ENCODE measurements at places on chromosomes 12 and 14.

DNA sequence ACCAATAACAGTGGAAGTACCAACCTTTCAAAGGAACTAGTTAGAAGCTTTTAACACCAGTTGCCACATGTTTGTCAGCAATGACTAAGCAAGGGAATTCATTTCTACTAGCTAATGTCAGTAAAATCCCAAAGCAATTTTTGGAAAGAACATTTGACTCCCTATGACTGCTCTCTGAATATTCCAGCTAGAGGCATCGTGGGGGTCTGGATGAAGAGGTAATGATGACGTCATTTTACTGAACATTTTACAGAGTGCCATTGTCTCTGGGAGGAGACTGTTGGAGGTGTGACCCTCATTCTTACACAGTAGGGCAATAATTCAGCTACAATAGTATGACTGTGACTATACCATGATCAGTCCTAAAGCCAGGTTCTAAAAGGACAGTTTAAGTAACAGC lies 204.8 kb downstream of the ITPR2 start:
- DNase-seq: no peak

- DNase-seq: no peak
These were observed 143.9 kb downstream of the SYNE2 start for GRCh38 chr14:63996625-63997220.

DNA sequence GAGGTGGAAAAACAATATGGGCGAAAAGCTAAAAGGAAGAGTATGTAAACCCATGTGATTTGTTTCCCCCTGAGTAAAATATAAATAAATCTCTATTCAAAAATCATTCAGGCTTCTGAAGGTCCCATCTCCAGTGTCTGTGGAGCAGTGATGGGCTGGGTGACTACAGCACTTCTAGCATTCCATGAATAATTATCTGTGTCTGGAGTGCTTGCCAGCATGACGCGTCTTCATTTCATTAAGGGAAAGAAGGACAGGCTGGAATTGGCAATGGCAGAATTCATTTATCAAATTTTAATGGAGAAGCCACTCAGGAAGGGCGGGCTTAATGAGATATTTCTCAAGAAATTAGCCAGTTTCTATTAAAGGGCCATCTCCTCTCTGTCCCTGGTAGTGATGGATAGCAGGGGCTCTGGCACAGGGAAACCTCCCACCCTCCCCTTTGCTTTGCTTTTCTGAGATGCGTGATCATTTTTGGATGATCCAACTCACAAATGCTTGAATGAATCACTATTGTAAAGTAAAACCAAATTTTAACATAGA lies 916.3 kb upstream of the SEL1L start:
- no peak for DNase-seq

DNA sequence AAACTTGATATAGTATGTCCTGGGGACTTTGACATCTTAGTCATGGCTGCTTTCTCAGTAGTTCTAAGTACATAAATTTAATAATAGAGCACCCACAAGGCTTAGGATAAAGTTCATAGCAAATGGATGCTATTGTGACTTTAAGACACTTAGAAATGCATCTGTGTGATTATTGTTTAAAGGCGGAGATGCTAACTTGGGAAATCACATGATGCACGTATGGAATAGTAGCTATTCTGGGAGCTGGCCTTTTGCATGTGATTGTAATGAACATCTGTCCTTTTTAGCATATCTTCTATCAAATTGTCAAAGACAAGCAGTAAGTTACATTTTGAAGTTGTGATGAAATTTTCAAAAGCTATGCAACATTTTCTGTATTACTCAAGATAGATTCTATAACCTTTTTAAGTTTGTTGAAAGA lies 46.7 kb upstream of the ATP2A2 start:
- no peak for DNase-seq

DNA sequence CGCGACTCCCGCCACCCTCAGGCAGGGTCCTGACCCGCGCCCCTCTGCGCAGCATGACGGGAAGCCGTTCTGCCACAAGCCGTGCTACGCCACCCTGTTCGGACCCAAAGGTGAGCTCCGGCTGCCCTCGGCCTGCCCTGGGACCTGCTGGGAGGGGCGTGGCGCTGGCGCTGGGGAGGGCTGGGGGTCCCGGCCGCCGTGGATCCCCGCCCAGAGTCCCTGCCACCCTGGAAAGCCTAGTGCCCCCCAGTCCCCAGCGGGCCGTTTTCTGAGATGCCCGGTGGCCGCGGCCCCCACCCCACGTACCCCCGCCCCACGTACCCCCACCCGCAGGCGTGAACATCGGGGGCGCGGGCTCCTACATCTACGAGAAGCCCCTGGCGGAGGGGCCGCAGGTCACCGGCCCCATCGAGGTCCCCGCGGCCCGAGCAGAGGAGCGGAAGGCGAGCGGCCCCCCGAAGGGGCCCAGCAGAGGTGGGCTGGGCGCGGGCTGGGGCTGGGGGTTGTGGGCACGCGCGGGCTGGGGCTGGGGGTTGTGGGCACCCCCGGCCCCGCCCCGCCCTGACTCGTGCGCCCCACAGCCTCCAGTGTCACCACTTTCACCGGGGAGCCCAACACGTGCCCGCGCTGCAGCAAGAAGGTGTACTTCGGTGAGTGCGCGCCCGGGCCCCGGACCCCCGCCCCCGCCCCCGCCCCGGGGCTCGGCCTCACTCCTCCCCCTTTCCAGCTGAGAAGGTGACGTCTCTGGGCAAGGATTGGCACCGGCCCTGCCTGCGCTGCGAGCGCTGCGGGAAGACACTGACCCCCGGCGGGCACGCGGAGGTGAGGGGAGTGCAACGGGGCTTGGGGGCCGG lies 4.0 kb downstream of the CRIP2 start:
- no peak for DNase-seq

GRCh38 chr12:26188127-26188526 lies 7.2 kb upstream of the SSPN start:
- no peak for DNase-seq

DNA sequence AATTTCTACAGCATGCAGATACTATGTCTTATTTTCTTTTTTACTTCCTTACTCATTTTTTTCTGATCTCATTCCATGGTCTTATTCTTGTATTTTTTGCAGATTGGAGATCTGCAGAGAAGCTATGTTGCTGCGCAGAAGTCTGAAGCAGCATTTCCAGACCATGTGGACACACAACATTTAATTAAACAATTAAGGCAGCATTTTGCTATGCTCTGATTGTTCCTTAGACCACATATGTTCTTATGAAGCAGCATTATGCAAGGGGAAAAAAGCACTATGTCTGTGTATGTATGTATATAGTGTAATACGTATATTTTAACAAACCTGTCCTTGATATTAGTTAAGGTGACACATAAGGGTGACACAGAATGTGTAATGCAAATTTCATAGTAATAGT lies 52.7 kb downstream of the TTC8 start:
- DNase-seq: no peak

GRCh38 chr12:47820631-47821345 lies 1.1 kb upstream of the HDAC7 start:
- no peak for DNase-seq

- DNase-seq: no peak
These were observed 16.5 kb downstream of the JAG2 start for GRCh38 chr14:105151838-105152793.

GRCh38 chr14:24279301-24280186 lies 8.1 kb upstream of the RABGGTA start:
- peak; percentile 51 for DNase-seq

GRCh38 chr12:25755136-25755970 lies 202.3 kb upstream of the LMNTD1 start:
- no peak for DNase-seq

GRCh38 chr14:49303946-49304516 lies 282.1 kb downstream of the RPS29 start:
- peak; percentile 2 for DNase-seq

DNA sequence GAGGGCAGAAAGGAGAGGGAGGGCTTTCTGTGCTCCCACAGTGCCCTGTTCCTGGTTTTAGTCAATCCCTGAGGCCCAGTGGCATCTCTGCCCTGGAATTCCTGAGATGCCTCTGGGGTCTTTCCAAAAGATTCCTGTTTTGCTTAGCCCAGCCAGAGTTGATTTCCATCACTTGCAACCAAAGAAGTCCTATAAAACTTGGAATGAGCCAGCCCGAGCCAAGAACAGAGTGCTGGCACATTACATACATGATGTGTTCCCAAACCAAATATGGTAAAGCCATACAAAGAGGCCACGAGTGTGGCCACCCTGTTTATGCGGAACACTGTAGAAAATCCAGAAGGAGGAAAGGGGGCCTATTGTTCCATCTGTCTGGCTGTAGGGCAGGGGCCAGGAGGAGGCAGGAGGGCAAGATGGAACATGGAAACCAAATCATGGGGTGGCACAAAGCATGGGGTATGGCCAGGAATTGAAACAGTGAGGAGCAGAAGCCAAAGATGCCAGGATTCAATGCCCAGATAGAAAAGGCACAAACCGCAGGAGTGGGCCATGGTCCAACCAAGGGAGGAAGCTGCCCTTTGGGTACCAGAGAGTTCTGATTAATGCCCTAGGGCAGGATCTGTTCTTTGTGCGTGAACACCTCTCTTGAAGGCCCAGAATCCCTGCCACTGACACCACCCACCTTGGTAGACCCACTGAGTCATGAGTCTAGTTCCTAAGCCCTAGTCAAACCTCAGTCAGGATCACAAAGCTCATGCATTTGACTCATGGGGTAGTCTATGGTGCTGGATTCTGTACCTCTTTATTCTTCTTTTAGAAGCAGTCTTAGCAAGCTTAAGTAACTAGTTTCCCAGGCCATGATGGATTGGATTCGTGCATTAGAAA lies 75.2 kb downstream of the LRRC74A start:
- DNase-seq: no peak

- no peak for DNase-seq
These were observed 58.3 kb downstream of the PELI2 start for GRCh38 chr14:56176530-56176929.

GRCh38 chr12:57621497-57622292 lies 10.5 kb downstream of the ARHGEF25 start:
- DNase-seq: peak; percentile 63

- no peak for DNase-seq
These were observed 11.7 kb downstream of the KDM2B start for GRCh38 chr12:121568971-121569751.

- DNase-seq: no peak
These were observed 130.4 kb downstream of the GRIP1 start for GRCh38 chr12:66548338-66549049.

- no peak for DNase-seq
These were observed 57.1 kb downstream of the GALC start for GRCh38 chr14:87935886-87936285.

DNA sequence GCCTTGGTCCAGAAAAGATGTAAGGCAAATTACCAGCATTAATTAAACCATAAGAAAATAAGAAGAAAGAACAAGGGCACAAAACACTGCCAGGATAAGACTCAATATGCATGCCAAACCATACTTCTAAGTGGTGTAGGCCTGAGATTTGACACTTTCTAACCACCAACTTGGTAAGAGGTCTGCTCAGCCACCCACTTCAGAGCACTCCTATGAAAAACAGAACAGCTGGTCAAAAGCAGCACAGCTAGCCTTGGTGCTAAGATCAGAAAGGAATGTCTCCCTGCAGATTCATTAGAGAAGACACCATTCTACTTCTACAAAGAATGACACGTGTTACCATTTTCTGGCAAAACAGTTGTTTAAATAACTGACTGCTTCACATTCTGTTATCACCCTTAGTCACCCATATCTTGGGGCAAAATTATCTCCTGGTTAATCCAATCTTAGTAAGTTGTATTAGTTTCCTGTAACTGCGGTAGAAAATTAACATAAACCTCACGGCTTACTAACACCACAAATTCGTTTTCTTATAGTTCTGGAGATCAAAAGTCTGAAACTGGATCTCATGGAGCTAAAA lies 13.2 kb downstream of the RPS6KA5 start:
- DNase-seq: no peak

DNA sequence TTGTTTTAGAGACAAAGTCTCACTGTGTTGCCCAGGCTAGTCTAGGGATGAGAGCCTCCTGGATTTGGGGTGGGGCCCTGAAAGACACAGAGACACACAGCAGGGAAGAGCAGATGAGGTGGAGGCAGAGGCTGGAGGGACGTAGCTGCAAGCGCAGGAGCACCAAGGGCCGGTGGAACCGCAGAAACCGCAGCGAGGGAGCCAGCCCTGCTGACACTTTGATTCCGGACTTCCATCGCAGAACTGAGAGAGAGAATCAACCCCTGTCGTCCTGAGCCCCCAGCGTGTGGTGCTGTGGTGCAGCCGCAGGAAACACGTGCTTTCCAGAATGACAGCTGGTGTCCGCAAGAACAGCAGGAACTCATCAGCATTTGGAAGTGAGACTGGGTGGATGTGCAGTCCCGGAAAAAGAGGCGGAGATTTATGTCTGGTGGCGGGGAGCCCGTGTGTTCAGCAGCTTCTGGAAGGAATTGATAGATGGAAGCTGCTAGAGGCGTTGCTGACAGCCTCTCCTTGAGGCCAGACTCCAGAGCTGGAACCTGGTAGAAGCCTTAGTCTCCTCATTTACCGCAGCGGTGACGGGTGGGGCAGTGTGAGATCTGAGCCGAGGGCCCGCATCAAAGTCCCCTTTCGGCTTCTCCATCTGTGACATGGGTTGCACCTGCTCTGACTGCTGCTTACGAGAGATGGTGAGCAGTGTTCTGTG lies 21.9 kb upstream of the KLC1 start:
- DNase-seq: peak; percentile 52

DNA sequence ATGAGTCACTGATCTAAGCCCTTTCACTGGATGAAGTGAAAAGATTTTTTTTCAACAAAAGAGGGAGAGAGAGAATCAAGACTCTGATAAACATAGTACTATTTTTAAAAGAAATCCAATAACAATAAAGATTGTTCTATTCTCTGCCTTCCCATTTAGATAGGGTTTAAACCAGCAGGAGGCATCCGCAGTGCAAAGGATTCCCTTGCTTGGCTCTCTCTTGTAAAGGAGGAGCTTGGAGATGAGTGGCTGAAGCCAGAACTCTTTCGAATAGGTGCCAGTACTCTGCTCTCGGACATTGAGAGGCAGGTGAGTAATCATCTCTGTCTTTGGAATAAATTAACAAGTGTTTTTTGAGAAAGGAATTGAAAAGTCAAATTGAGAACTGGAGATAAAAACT lies 124.9 kb downstream of the DERA start:
- DNase-seq: no peak

- no peak for DNase-seq
These were observed 421.9 kb downstream of the TMEM132D start for GRCh38 chr12:129481921-129482320.

DNA sequence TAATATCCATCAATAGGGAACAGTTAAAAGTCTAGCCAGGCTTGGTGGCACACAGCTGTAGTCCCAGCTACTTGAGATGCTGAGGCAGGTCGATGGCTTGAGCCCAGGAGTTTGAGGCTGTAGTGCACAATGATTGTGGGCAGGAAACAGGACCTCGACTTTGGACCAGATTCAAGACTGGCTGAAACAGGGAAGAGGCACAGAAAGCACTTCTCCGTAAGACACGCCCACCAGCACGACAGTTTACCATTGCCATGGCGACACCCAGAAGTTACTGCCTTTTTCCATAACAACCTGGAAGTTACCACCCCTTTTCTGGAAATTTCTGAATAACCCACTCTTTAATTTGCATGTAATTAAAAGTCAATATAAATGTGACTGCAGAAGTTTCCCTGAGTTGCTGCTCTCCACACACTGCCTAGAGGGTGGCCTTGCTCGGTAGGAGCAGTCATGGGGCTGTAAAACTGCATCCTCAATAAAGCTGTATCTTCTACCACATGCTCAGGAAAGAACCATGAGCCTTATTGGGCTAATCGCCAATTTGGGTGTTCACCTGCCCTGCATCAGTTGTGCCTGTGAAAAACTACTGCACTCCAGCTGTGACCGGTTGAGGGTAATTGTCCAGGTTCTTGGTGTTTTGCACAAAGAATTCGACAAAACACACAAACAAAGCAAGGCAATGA lies 4.6 kb upstream of the LRRC23 start:
- DNase-seq: peak; percentile 17

- no peak for DNase-seq
These were observed 63.9 kb downstream of the EFCAB11 start for GRCh38 chr14:89890589-89890988.

- DNase-seq: no peak
These were observed 2.3 kb downstream of the YY1 start for GRCh38 chr14:100241279-100241678.

All from activated naive CD4-positive, alpha-beta T cell treated with Interleukin-2 at 50 U/mL for 16 hours (primary cell).